ENCODE measurements at places on chromosomes 3 and 15. TPM values are rescaled to one million over a fixed set of nuclear protein-coding genes. Genes with fewer than 3 reads are reported as not detected.

Gene ACTC1
- total RNA-seq = 52.2 TPM

Gene FAM107A
- total RNA-seq = 0.13 TPM

Gene ZBED2
- not detected for total RNA-seq

Gene PLSCR2
- total RNA-seq = not detected

Gene TIMP4
- total RNA-seq = 8.5 TPM

Gene TPRG1
- total RNA-seq = 0.20 TPM

Gene THRB
- 8.6 TPM for total RNA-seq

Gene CPN2
- not detected for total RNA-seq

Gene TOP2B
- 181 TPM for total RNA-seq

Gene CAND2
- total RNA-seq = 10.2 TPM

Gene TGM4
- not detected for total RNA-seq

Gene ZNF717
- total RNA-seq = 15.1 TPM

Gene TMEM42
- 12.2 TPM for total RNA-seq

Gene A4GNT
- total RNA-seq = not detected

Gene TP63
- not detected for total RNA-seq

Gene SHC4
- 0.26 TPM for total RNA-seq

Gene BCL2A1
- total RNA-seq = not detected

Gene COL6A5
- 0.04 TPM for total RNA-seq

Gene KLHL40
- not detected for total RNA-seq

Gene AAGAB
- total RNA-seq = 41.9 TPM

Gene KBTBD8
- 19.4 TPM for total RNA-seq

Gene LIPC
- total RNA-seq = not detected

Gene GREM1
- 1.1 TPM for total RNA-seq

Gene FGF7
- not detected for total RNA-seq

Gene TAGLN3
- total RNA-seq = 6.4 TPM

Gene TMEM45A
- total RNA-seq = 10.1 TPM

Gene APPL1
- total RNA-seq = 38.2 TPM

Gene ACTRT3
- 6.1 TPM for total RNA-seq

Gene TRH
- not detected for total RNA-seq

Gene GRAMD1C
- total RNA-seq = 1.8 TPM

Gene GABRR3
- not detected for total RNA-seq

Gene LRRC31
- total RNA-seq = not detected
